Astrocyte (in vitro differentiated cells and primary cell): ENCODE measurements at places on chromosomes 13 and 19. TPM values are rescaled to one million over a fixed set of nuclear protein-coding genes. Genes with fewer than 3 reads are reported as not detected.

GRCh38 chr13:26822146-26822545, 61.6 kb upstream of the GPR12 start:
- no peak overlapping the region for H3K4me3 ChIP-seq
- H3K27ac ChIP-seq = no peak overlapping the region
- no peaks in the 10 kb centered on the region for H3K36me3 ChIP-seq
- no peaks in the 10 kb centered on the region for H3K4me1 ChIP-seq
- H3K27me3 ChIP-seq = no peaks in the 10 kb centered on the region

URAD gene
- total RNA-seq = not detected in 2 replicates

GIPC3 gene
- 0.09 and 0.10 TPM in 2 replicates for total RNA-seq

KIRREL2 gene
- total RNA-seq = 0.12 and 0.18 TPM in 2 replicates

DNA sequence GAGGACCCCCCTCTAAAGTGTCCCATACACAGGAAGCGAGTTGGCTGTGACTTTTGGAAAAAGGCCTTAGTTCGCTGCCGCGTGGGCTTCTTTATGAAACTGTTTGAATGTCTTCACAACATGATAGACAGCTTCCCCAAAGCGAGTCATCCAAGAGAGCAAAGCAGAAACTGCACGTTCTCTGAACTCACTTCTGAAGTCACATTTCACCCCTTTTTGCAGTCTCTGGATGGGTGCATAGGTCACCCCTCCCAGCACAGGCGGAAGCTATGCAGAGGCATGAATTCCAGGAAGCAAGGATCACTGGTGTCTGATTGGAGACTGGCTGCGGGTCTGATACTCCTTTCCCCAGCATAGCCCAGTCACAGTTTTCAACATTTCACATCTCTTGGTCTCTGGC, 10.6 kb downstream of the GPI start:
- H3K27ac ChIP-seq = no peak overlapping the region
- H3K4me1 ChIP-seq = no peaks in the 10 kb centered on the region
- H3K27me3 ChIP-seq = no peaks in the 10 kb centered on the region
- peaks cover 23% of the 10 kb centered on the region for H3K36me3 ChIP-seq
- H3K4me3 ChIP-seq = no peak overlapping the region

- H3K4me1 ChIP-seq = no peaks in the 10 kb centered on the region
- H3K36me3 ChIP-seq = no peaks in the 10 kb centered on the region
Measured at GRCh38 chr13:37263871-37264270, 158.4 kb upstream of the CSNK1A1L start.
